ENCODE measurements at places on chromosomes 2 and 18.

DNA sequence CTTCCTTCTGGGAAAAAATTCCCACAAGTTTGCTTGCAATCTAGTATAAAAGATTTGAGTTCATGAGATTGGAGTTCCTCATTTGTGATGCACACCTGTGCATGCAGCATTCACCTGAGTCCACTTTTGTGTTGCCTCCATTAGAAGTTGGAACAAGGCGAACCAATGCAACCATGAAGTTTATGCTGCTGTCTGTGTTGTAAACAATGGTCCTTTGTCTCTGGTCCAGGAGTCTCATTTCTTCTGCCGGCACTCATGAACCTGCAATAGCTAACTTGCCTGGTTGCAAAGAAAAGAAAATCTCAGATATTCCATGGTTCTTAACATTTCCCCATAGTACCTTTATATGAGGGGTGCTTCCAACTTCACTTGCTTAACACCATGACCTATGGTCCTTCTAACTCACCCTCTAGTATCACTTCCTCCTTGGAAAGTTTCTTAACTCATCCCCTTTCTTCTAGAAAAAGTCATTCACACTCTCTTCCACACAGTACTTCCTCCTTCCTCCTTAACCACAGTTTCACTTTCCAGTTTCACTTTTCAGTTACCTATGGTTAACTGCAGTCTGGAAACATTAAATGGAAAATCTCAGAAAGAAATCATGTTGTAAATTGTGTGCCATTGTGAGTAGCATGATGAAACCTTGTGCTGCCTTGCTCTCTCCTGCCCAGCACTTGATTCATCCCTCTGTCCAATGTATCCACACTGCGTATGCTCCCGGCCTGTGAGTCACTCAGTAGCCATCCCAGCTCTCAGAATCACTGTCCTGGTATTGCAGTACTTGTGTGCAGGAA lies 128.8 kb upstream of the TRIB2 start:
- no peak for DNase-seq

- DNase-seq: no peak
Observed at GRCh38 chr2:126808929-126809328, 89.8 kb upstream of the TEX51 start.

- DNase-seq: no peak
Observed at GRCh38 chr18:71682591-71682990, 861.6 kb downstream of the CBLN2 start.

- no peak for DNase-seq
Observed at GRCh38 chr2:215606219-215606618, 170.4 kb upstream of the FN1 start.

GRCh38 chr2:33134086-33134771 lies 187.5 kb downstream of the LTBP1 start:
- DNase-seq: no peak

GRCh38 chr2:149057401-149057800 lies 18.9 kb downstream of the LYPD6B start:
- DNase-seq: no peak

GRCh38 chr2:41431756-41432155 lies 616.1 kb upstream of the PKDCC start:
- no peak for DNase-seq

GRCh38 chr18:7566567-7567473 lies at the start of gene PTPRM:
PTPRM (plus strand) TSS chr18:7567316; CDS start chr18:7567819, 503 bp downstream.
- peak; percentile 51 for DNase-seq

DNA sequence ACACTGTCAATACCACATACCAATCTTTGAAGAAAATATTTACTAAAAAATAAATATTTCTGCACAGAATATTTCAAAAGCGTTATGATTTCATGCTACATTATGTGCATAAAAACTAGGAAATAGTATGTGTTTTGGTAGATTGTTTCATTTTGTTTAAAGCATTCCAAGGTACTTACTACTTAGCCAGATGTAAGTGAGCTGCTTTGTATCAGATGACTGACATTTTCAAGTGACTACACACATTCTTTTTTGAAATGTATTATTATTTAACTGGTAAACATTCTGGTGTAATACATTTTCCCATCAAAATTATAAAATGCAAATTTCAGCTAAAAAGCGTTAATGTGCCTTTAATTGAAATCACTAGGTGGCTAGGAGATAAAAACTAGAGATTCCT lies 21.5 kb downstream of the GCA start:
- DNase-seq: no peak

All from activated naive CD4-positive, alpha-beta T cell treated with Interleukin-2 at 50 U/mL for 16 hours (primary cell).